ENCODE measurements at places on chromosomes 11 and 22.

DNA sequence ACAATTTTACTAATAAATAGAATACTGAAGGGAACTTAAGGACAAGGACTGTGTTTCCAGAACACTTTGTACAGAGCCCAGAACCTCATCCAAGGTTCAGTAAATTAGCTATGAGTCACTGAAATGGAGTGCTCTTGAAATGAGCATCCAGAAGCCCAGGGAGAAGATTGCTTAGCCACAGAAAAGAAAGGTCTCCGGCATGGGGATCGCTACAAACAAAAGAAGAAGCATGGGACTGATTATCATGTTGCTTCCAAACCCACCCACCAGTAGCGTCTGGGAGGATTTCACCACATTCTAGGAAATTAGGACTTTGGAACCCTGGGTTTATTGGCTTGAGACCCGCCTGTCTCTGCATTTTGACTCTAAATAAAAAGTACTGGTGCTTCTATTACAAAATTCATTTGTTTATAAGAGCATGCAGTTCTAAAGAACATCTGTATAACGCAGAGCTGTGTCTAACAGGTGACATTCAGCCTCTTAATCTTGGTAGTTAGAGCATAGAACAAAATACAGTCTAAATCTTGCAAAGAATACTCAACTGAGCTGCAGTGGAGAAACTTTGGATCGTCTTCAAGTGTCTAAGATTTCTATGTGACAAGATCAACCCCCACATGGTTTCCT lies 35.9 kb upstream of the SESN3 start:
- DNase-seq = no peak

DNA sequence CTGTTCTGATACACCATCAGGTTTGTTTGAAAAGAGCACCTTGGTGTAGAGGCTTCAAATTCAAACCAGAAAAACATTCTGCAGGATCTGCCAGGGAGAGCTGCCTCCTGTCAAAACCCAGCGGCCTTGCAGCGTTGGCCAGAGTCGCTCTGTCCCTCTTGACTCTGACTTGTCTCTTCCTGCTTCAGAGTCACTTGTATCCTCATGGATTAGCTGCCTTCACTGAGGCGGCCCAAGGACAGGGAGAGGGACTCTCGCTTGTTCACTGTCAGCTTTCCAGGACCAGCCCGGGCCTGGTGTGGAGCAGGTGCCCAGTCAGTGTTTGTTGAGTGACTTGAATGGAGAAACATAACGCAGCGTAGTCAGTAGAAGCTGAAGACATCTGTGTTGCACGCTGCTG lies 18.0 kb downstream of the TBC1D22A start:
- no peak for DNase-seq

GRCh38 chr22:39364714-39365491 lies 15.1 kb downstream of the SYNGR1 start:
- DNase-seq = no peak

DNA sequence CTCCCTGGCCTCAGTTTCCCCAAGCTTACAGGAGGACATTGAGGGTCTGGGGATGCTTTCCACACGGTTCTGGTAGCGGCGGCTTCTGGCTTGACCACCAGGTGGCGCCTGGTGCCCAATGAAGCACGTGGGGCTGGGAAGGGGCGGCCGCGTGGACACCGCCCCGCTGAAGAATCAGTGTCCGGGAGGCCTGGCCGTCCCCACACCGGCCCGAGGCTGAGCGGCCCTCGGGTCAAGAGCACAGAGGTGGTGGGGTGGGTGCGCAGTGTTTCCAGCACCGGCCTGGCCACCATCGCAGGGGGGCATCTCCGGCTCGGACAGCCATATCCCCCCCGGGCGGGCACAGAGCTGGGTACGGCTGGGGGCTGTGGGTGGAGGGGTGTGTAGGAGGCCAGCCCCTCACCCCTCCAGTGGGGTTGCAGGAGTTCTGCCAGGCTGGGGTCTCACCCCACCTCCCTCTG lies 27.8 kb upstream of the PPARA start:
- peak; percentile 60 for DNase-seq

DNA sequence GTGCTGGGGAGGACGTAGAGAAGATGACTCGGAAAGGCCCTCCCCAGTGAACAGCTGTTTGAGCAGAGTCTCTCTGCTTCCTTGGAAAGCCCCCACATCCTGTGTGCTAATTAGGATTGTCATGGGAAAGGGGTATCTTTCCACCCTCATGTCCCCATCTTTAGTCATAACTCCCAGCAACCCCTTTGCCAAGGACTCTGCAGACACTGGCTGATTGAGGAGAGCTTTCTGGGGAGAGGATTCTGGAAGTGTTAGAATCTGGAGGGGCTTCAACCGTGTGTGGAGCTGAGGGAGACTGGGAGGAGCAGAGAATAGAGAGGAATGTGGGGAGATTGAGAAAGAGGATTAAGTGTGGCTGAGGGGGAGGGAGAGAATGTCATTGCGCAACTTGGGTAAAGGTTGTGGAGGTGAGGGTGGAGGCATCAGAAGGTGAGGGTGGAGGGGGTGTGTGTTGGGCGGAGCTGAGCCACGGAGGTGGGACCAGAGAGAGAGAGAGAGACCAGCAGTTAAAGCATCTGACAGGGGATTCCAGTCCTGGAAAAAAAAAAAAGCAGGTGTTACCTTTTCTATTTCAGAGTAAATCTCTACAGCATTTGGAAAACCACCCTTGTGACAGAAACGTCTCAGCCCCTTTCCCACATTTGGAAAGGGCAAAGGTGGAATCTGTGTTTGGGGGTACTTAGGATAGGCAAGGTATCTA lies 2.2 kb downstream of the DTX4 start:
- DNase-seq = no peak

- DNase-seq = no peak
Measured at GRCh38 chr11:12165237-12165875, 55.0 kb downstream of the MICAL2 start.

DNA sequence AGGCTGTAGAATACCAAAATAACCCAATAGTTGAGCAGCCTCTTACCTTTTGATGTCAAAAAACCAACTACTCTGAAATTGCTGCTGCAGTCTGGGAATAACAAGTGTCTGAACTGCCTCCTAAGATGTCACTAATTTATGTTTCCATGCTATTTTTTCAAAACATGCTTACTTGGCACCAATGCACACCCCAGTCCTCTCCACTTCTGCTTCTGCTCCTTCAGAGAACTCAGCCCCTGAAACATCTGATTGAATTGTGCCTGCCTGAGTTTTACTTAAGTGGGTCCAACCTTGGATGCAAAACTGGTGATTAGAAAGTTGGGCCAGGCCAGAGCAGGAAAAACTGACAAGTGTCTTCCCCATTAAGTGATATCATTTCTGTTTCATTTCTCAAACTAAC lies 24.6 kb upstream of the TMEM218 start:
- no peak for DNase-seq

Data from effector CD8-positive, alpha-beta T cell (primary cell).